ENCODE measurements at places on chromosomes 1 and 21.

- no peak for DNase-seq
These were observed 613.3 kb downstream of the AJAP1 start for GRCh38 chr1:5267603-5268235.

DNA sequence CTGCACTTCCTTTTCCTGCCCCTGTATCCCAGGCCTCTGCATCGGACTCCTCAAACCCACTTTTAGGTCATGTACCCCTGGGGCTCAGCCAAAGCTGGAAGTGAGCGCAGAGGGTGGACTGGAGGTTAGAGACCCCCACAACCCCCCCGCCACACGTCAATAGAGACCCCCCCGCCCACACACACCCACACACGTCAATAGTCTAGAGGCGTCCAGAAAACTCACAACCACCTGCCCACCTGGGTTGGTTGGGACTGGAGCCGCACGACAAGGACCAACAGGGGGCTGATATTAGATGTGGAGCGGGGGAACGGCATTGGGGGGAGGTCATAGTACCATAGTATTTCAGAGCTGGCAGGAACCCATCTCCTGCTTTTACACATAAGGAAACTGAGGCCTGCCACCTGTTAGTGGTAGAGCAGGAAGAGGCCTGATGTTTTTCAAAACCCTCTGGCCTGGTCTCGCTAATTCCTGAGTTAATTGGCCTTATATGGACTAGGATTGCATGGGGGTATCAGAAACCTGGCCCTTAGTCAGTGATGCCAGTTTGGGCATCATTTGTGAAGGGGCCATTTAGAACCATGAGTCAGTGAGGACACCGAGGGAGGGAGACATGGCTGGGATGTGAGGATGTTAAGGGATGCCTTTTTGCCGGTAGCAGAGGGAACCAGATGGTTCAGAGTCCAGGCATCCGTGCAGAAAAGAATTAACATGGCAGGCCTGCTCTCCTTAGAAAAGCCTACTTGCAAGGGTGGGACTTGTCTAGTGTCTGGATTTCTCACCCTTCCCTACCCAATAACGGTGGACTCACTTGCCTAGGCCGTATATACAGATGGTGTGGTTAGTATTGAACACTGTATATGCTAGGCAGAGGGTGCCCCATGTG, 1.1 kb downstream of the NENF start:
- DNase-seq, result no peak

DNA sequence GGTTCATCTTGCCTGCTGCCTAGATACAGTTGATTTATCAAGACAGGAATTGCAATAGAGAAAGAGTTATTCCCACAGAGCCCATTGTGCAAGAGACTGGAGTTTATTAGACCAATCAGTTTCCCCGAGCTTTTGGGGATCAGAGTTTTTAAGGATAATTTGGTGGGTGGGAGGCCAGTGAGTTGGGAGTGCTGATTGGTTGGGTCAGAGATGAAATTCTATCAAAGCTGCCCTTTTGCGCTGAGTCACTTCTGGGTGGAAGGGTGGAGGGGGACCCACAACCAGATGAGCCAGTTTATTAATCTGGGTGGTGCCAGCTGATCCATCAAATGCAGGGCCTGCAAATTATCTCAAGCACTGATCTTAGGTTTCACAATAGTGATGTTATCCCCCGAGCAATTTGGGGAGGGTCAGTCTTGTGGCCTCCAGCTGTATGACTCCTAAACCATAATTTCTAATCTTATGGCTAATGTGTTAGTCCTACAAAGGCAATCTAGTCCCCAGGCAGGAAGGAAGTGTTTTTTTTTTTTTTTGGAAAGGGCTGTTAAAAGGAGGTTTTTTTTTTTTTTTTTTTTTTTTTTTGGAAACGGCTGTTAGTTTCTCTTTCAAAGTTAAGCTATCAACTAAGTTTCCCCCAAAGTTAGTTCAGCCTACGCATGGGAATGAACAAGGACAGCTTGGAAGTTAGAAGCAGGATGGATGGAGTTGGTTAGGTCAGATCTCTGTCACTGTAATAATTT, 7.4 kb downstream of the SLC16A4 start:
- DNase-seq, result no peak

GRCh38 chr21:24118738-24119459, 1488.4 kb downstream of the MRPL39 start:
- no peak for DNase-seq

- DNase-seq, result no peak
These were observed 7.5 kb downstream of the KIF1B start for GRCh38 chr1:10217748-10218441.

- DNase-seq, result peak; percentile 71
These were observed 500 bp downstream of the FAM20B start for GRCh38 chr1:179025975-179026812.

DNA sequence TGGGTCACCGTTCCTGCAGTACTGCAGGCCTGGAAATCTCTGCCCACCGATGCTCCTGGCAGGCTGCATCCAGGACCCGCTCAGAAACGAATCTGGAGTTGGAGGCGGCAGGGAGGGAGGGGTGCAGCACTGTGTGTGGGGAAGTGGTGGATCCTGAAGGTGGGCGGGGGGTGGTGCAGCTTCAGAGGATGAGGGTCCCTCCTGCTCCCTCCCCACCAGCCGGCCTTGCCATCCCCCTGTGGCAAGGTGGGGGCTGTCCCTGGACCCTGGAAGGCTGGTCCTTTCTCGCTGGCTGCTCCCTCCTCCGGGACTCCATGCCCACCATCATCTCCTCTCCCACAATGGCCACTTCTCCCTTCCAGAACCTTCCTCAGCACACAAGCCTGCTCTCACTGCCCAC, 60.4 kb downstream of the B3GALT5 start:
- DNase-seq, result no peak

DNA sequence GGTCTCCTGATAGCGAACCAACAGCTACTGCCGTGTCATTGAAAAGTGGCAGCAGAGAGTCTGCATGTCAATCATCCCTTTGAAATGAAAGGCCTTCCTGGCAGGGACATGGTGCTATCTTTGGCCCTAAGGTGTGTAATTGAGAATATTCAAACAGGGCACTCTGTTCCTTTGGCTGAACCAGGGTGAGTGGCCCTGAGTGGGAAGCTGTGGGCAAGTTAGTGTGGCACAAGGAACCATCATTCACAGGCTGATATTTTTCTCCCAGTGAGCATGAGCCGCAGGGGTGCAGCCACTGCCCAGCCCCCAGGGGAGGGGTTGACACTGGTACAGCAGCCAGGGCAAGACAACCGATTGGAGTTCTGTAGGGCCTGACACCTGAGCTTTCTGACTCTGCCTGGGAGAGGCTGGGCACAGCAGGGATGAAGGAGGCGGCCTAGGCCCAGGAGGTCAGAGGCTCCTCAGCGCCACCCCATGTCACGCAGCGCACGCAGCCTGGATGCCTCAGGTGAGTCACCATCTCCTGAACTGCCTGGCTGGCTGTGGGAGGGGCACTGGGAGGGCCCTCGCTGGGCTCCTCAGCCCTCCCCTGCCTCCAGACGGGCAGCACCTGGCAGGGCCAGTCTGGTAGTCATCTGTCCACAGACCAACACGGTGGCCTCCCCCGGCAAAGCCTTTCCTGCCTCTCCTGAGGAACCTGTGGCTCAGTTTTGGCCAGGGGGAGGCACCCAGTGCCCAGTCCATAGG, 13.2 kb downstream of the QSOX1 start:
- no peak for DNase-seq

Measured in T-helper 17 cell (primary cell).